ENCODE measurements at places on chromosomes 6 and 20. TPM values are rescaled to one million over a fixed set of nuclear protein-coding genes. Genes with fewer than 3 reads are reported as not detected.

SEMG1 gene
- total RNA-seq, result not detected

BACH2 gene
- 17.0 TPM for total RNA-seq

DNA sequence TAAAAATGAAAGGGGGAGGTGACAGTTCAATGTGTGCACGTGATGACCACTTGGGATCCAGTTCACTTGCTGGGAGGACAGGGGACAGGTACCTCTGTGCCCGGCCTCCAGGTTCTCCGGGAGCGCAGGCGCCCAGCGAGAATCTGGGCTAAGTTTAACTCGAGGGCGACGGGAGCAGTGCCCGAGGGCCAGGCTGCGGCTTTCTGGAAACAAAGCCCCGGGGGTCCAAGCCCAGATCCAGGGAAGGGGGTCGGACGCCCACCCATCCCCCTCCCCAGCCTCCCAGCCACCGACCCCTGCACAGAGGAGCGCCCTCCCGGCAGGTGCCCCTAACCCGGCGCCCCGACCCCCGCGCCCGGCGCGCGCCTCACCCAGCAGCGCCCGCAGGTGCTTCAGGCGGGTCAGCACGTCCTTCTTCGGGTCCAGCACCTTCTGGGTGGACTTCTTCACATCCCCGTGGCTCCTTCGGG, 405 bp downstream of the RALGAPA2 start:
- peak; percentile 77 for DNase-seq

GRCh38 chr6:4778086-4778485, 1.9 kb downstream of the CDYL start:
- DNase-seq, result no peak

GRCh38 chr20:16599257-16599656, 26.0 kb upstream of the KIF16B start:
- DNase-seq, result no peak

Measured in suprapubic skin (tissue), 4 donors.